DMS79 (cell line): ENCODE measurements at places on chromosomes 16 and 17.

DNA sequence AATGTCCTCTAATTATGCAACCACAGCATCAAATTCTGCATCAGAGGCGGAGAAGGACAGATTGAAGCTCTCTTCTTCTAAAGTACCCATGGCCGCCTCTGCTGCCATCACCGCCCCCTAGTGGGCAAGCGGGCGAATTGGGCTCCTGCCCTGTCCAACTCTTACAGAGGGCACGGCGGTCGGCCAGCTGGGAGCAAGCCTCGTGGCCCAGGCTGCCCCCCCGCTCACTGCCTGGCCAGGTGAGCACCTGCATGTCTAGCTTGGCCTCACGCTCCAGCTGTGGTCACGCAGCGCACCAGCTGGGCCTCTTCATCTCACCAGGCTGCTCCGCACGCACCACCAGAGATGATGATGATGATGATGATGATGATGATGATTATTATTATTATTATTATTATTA is 146.1 kb upstream of the TOM1L1 start:
- no peak for DNase-seq

GRCh38 chr17:74842146-74842598 is 17.5 kb downstream of the GRIN2C start:
- DNase-seq, result no peak

GRCh38 chr17:27888067-27888466 is 5.1 kb downstream of the LYRM9 start:
- DNase-seq, result no peak

- DNase-seq, result no peak
Measured at GRCh38 chr17:47295874-47296255, 27.9 kb upstream of the EFCAB13 start.

DNA sequence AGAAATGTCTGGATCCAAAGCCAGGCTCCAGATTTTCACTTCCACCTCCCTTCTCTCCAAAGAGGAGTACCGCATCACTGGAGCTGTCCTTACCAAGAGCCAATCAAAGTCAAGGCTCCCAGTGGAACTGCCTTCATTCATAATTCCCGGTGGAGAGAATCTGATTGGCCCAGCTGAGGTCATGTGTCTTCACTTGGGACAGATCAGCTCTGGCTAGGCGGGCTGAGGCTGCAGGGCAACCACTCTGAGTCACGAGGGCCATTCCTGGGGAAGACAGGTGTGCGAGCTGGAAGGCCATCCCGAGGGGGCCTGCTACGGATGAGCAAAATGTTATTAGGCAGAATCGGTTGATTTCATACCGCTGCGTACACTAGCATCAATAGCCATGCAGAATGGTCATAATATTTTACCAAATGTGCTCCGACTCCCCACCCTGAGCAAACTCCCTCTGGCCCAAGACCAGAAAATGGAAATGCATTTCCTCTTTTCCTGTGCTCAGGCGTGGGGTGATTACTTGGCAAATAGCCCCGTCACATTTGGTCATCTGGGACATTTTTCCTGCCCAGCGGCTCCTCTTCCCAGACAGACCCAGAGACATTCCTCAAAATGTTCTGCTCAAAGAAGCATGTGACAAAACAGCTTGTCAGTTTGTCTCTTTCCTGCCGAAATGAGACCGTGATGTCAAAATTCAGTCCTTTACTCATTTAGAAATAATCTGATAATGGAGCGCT is 111.1 kb downstream of the AIPL1 start:
- DNase-seq, result no peak

GRCh38 chr17:49638818-49639217 is 39.1 kb downstream of the SPOP start:
- DNase-seq, result no peak

GRCh38 chr17:39919087-39919683 is 750 bp upstream of the GSDMB start:
- no peak for DNase-seq

- DNase-seq, result no peak
Measured at GRCh38 chr16:14562691-14563491, 67.2 kb downstream of the PARN start.

DNA sequence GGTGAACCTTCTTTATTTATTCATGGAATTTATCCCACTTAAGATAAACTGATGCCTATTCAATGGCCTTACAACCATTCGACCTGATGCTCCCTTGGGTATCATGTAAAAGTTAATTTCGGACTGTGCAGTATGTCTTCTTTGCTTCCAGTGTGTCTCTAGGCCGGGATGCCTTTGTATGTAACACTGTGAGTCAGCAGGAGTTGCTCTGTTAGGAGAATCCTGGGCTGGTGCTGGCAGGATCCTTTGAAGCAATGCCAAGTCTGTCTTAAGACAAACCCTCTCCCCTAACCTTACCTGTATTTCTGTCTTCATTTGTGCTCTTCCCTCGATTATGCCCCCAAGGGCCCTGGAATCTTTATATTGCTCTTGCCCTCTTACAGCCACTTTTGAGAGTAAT is 37.9 kb upstream of the ABCA8 start:
- DNase-seq, result no peak

- no peak for DNase-seq
Measured at GRCh38 chr16:71354156-71354555, 4.4 kb upstream of the CALB2 start.

- no peak for DNase-seq
Measured at GRCh38 chr16:54930869-54931119, 129 bp downstream of the IRX5 start.

GRCh38 chr17:48883171-48883570 is 9.4 kb upstream of the ATP5MC1 start:
- no peak for DNase-seq

GRCh38 chr16:49537924-49538459 is 164.4 kb downstream of the C16orf78 start:
- DNase-seq, result no peak

DNA sequence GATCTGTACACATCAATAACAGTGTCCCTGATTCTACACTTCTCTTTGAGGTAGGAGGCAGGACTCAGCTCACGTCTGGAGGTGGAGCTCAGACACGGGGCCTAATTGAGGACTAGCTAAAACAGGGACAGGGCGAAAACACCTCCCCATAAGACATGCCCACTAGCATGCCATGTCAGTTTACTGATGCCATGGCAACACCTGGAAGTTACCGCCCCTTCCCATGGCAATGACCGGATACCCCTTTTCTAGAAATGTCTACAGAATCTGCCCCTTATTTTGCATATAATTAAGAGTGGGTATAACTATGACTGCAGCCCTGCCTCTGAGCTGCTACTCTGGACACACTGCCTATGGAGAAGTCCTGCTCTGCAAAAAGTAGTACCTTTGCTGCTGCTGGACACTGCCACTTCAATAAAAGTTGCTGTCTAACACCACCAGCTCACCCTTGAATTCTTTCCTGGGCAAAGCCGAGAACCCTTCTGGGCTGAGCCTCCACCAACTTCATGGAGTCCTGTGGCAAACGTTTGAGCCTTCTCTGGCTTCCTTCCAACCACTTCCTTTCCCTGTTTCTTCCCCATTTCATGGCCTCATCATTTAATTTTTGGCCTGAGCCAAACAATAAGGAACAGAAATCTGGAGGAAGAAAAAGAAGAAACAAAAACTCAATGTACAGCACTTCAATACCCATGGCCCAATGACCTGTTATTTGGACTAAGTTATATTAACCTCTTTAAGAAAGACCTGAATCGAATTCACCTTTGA is 21.0 kb downstream of the PHB1 start:
- DNase-seq, result no peak

GRCh38 chr16:81275064-81275532 is 36.6 kb downstream of the BCO1 start:
- no peak for DNase-seq

DNA sequence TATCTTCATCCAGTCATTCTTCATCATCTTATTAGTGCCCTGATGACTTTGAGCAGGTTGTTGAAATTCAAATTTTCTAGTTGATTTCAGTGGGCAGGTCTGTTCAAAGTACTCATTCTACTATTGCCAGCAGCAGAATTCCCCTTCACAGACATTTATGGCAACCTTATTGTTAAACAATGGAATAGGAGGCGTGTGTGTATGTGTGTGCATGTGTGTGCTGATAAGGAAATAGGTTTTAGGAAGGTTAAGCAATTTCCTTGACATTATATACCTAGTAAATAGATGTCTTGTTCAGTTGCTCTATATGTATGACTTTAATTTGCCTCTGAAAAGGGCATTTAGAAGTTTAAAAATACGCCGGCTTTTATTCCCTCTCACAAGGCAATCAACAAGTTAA is 601.4 kb upstream of the CA10 start:
- DNase-seq, result no peak

- DNase-seq, result no peak
Measured at GRCh38 chr16:55000595-55000994, 69.9 kb downstream of the IRX5 start.

DNA sequence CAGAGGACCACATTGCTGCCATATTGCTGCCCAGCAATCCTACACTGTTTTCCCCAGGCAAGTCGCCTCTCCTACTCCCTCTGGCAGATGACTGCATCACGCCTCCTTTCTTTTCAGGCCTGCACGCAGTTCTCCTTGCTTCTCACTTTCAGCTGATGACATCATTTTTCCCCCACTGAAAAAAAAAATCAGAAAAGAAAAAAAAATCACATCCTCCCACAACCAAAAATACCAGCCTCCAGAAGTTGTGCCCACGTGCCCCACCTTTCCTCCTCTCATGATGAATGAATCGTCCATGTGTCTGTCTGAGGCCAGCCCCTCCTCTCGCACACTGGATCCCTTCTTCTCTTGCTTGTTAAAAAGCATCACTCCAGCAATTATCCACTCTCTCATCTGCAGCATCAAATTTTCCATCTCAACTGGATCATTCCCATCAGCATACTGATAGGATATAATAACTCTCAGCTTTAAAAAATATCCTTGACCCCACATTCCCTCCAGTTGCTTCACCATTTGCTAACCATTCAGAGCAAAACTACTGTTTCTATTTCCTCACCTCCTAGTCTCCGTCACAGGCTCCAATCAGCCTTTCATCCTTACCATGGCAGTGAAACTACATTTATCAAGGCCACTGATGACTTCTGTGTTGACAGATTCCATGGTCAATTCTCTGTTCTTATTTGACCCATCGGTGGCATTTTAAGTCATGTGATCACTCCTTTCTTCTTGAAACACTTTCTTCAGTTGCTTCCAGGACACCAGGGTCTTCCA is 30.1 kb upstream of the DYNLL2 start:
- no peak for DNase-seq

GRCh38 chr17:73624496-73624988 is 19.7 kb downstream of the SDK2 start:
- no peak for DNase-seq

DNA sequence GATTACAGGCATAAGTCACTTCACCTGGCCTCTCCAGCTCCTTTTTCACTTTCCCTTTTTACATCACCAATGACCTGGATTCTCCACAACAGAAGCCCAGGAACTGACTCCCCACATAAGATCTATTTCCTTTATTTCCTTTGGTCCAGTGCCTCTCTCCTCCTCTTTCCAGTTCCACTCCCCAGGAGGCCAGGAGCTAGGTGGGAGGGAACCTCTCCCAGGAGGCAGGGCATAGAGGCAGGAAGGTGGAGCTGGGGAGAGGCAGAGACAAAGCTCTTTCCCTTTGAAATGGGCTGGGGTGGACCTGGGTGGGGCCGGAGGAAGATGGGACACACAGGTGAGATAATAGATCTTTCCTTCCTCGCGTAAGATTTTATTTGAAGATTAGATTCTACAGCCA is 318.3 kb upstream of the TNRC6C start:
- DNase-seq, result no peak

- no peak for DNase-seq
Measured at GRCh38 chr17:57385975-57386374, 129.7 kb downstream of the MSI2 start.

GRCh38 chr17:59483860-59484259 is 81.5 kb upstream of the DHX40 start:
- no peak for DNase-seq

DNA sequence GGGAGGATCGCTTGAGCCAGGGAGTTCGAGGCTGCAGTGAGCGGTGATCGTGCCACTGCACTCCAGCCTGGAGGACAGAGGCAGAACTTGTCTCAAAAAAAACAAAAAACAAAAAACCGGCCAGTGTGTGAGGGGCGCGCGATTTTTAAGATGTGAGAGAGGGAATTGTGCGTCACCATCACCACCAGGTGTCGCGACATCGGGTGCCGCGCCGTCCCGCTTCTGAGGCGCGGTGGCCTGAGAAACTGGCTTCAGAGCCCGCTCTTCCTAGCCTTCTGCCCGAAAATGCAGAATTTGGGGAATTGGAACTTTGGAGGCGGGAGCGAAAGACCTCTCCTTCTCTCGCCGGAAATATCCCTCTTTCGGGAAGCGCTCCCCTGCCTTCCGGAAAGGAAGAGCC is 524.8 kb downstream of the KCNJ18 start:
- DNase-seq, result no peak

- no peak for DNase-seq
Measured at GRCh38 chr16:53281280-53281679, 153.0 kb upstream of the RBL2 start.

GRCh38 chr16:47431960-47432359 is 28.9 kb downstream of the ITFG1 start:
- DNase-seq, result no peak

DNA sequence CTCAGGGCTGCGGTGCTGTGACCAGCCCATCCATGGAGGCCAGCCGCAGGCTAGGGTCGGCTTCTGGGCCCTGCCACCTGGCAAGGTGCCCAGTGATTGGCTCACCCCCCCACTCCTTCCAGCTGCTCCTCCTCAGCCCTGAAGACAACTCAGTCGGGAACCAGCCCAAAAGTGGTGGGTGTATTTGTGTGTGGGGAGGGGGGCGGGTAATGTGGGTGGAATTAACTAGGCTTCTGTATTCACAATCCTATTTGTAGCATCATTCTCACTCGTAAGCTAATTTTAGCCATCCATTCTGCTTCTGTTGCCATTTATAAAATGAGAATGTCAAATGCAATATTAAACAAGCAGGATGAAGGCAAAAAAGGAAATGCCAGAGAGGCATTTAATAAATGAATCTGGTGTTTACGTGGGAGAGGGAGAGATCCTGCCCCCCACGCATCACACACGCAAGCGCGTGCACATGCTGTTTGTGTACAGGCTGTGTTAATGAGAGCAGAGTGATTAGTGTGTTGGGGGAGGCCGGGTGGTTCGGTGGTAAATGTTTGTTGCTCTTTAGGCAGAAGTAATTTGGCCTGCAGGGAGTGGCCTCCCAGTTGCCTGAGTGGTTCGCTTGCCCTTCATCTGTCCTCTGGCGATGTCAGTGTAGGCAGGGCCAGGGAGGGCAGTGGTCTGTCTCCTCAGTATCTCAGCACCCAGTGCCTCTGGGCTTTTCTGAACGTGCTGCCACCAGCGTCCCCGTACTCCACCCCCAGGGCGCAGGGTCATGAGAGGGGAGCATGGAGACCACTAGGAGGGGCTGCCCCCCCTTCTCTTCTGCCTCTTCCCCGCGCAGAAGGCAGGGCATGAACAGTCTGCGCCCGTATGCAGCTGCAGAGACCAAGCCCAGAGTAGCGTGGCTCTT is 140.1 kb downstream of the CCDC182 start:
- peak; percentile 11 for DNase-seq
